ENCODE measurements at places on chromosomes 6 and 20.
A peak's percentile ranks its signal among the peaks of the same experiment; 100 is the strongest.

DNA sequence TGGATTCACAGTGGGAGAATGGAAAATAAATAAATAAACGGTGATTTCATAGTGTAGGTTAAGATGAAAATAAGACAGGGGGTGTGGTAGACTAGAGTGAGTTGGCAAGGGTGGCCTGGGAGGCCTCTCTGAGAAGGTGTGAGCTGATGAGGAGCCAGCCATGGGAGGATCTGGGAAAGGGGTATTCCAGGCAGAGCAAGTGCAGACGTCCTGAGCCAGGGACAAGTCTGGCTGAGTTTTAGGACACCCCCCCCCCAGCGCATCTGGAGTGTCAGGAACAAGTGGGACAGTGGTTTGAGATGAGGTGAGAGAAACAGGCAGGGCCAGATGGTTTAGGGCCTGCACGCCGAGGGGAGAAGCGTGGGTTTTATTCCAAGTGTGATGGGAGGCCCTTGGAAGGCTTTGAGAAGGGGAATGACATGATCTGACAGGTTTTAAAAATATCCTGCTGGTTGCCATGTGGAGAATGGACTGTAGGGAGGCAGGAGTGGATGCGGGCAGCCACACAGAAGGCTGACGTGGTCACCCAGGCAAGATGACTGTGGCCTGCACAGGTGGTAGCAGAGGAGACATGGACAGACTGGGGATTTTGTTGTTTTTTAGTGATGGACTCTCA is 21.1 kb upstream of the CCM2L start:
- DNase-seq: no peak

DNA sequence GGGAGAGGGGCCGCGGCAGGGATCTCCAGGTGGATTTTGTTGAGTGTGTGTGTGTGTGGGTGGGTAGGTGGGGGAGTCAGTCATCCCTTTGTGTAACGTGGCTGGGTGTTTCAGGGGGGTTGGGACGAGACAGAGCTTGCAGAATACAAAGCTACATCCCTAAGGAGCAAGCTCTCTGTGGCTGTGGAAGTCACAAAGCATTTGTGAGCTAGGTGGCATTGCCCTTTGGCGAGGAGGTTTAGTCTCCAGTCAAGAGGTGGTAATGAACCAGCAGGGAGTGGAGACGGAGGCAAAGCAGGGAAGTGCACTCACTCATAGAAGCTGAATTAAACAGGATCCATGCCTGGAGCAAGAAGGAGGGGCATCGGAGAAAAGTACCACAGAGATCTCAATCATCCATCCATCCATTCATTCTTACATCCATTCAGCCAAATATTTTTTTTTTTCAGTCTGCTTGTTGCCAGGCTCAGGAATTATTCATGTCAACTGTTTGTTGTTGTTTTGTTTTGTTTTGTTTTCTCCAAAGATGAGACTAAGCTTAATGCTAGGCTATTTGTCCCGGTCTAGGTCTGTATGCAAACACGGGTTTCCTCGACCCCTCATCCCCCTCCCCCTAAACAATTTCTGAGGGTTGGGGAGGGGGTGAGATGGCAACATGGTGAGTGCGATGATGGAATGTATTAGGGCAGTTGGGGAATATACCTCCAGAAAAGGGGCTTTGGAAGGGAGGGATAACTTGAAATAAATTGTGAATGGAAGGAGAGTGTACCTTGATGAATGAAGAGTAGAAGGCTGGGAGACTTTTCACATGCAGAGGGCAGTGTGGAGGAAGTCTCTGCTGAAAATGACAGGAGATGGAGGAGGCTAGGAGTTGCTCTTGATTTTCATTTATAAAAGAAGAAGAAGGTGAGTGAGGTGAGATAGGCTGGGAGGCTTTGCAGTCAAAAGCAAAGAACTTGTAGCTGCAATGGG is 1.0 kb downstream of the HCRTR2 start:
- DNase-seq: no peak

- DNase-seq: peak; percentile 83
These were observed 48.6 kb downstream of the FOXO3 start for GRCh38 chr6:108609276-108609769.

- DNase-seq: no peak
These were observed 44.1 kb upstream of the GRM4 start for GRCh38 chr6:34189806-34190503.

DNA sequence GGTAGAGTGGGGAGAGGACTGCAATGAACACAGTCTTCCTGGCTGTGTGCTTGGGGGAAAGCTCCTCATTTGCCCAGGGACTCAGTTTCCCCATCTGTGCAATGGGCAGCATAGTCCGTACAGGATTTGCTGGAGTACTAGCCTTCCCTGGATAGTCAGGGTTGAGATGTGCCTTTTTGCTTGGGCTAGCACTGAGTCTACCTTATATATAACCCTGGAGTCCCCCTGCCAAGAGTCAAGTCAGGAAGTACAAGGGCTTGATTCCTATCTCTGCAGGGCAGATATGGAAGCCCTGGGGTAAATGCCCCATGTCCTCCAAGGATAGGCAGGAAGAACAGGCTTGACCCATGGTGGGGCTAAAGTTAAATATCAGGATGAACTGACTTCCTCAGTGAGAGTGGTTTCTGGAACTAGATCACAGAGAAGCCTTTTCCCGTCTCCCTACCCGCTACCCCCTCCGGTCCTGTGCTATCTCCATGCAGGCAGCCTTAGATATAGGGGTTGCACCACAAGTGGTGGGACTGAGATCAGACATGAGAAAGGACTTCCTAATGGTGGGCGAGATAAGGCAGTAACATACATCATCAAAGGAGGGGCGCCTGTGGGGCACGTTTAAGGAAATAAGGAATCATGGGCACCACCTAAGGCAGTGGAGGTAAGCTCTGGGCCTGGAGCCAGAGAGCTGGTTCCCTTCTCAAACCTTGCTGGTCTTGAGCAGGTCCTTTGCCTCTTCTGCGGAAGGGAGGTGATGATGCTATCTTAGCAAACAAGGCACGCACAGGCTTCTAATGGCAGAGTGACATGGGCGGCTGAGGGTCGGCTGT is 157.9 kb downstream of the MRPL14 start:
- DNase-seq: no peak

- DNase-seq: peak; percentile 54
These were observed 68.5 kb upstream of the FOXO3 start for GRCh38 chr6:108492131-108492766.

GRCh38 chr6:54085541-54085940 is 25.7 kb upstream of the MLIP start:
- DNase-seq: peak; percentile 94

DNA sequence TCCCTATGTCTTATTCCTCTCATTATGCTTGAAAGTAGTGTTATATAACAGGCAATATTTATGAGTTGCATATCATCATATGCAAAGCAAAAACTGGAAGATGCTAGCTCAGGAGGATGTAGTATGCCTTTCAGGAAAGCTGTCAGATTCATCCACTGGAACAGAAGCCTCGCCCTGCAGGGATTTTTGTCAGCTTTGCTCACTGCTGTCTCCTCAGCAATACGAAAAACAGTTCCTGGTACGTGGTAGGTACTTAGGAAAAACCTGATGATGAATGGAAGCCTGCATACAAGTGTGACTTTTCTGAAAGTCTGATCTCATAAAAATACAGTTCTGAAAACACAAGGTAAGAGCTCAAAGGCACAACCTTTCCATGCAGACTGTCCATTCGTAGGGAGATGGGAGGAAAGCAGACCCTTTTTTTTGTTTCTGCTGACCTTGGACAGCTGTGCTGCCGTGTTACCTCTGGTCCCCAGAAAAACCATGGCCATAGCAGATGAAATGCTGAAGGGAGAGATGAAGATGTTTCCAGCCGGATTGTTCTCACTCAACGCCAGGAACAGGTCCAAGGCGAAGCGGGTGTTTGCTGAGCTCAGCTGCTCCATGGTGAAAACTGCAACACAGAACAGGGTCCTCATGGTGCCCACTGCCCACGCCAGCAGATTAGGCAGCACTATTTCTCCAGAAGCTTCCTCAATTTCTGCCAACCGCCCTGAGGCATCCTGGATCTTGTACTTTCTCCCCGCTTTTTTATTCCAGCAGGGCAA is 1.5 kb downstream of the SERPINB1 start:
- no peak for DNase-seq

- DNase-seq: no peak
These were observed 37.2 kb upstream of the HACE1 start for GRCh38 chr6:104896914-104897313.

DNA sequence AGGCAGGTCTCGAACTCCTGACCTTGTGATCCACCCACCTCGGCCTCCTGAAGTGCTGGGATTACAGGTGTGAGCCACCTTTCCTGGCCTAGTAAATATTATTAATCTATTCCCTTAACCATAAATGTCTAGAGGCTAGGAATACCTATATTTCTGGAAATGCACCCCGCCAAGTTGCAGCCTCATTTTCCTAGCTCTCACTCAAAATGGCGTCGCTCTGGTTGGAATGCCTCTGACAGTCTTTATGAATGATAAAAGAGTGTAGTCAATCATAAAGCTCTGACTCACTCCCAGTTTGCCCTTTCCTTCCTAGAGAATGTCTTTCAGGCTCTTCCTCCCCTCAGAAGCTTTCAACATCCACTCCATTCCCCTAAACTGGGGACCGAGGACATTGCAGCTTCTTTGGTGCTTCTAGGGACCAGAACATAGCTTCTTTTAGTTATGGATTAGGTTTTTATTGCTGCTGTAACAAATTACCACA is 14.1 kb upstream of the TRIM26 start:
- DNase-seq: no peak

- peak; percentile 19 for DNase-seq
These were observed 24.5 kb downstream of the YTHDF1 start for GRCh38 chr20:63191400-63191799.

- no peak for DNase-seq
These were observed 115.3 kb downstream of the TRERF1 start for GRCh38 chr6:42336431-42336830.

DNA sequence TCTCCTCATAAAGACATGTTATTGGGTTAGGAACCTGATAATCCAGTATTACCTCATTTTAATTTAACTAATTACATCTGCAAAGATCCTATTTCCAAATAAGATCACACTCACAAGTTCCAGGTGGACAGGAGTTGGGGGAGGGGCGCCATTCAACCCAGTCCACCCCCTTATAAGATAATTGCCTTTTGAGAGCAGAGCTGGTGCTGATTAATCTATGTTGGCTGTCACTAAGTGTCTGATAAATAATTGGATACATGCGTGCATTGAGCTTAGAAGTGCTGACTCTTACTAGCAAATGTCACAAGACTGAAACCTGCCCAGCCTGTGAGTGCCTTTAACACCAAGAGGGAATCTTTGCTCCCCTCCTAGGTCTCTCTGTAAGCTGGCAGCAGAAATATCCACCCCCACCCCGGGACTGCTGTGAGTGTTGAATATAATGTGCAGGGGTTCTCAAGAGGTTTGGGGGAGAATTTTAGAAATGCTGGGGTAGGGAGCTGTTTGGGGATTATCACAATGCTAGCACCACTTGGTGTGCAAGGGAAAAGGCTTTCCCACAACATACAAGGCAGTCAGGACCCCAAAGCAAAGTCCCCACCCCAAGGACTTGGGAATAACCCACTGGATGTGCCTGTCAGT is 87.5 kb downstream of the ANKRD60 start:
- no peak for DNase-seq

- DNase-seq: no peak
These were observed 12.6 kb downstream of the TINAG start for GRCh38 chr6:54320871-54321270.

GRCh38 chr6:42979523-42980177 is 669 bp upstream of the PEX6 start:
- DNase-seq: peak; percentile 45

All from IMR-90 (cell line).